ENCODE measurements at places on chromosomes 13 and 19.

DNA sequence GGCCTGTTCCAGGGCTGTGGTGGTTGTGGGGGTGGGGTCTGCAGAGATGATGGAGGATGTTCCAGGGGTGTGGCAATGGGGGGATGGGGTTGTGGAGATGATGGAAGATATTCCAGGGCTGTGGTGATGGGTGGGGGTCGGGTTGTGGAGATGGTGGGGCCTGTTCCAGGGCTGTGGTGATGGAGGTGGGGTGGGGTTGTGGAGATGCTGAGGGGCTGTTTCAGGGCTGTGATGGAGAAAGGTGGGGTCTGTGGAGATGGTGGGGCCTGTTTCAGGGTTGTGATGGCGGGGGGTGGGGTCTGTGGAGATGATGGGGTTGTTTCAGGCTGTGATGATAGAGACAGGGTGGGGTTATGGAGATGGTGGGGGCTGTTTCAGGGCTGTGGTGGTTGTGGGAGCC, 62.0 kb downstream of the TEX29 start:
- DNase-seq = no peak

GRCh38 chr13:74201530-74201929, 67.3 kb upstream of the KLF12 start:
- DNase-seq = no peak

GRCh38 chr13:44879452-44880058, 109.7 kb downstream of the NUFIP1 start:
- no peak for DNase-seq

DNA sequence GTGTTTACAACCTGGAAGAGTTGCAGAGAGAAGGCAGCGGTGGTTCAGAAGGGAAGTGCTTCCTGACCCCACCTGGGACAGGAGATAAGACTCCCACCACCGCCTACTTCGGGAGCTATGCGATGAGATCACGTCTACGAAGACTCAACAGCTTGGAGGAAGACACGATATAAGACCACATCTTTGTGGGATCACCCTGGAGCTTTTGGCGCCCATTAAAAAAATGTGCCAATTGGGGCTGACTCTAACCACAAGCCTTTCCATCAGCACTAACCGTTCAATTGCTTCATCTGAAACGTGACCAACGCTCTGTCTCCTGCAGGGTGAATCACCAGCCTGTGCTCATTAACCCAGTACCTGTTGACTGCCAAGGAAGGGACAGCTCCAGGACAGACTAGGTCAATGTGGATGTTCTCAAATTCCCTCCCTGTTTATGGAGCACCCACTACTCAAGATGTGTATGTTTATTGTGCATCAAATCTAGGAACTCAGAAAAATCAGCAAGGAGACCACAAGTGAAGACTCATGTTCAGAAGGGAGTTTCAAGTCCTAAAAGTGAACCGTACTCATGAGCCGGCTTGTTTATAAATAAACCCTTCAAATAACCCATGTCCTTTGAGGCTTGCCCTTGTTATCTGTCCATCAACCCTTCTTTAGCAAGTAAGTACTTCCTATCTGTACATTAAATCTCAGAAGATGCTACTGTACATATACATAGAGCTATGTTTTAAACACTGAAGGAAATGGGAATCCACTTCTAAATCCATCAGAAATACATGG, 67.5 kb downstream of the LATS2 start:
- no peak for DNase-seq

GRCh38 chr19:12035220-12036172, at the start of gene ZNF433:
Gene ZNF433, minus strand, starts transcription at chr19:12035679. Its CDS starts 140 bp downstream, at chr19:12035539.
- DNase-seq = peak; percentile 89

DNA sequence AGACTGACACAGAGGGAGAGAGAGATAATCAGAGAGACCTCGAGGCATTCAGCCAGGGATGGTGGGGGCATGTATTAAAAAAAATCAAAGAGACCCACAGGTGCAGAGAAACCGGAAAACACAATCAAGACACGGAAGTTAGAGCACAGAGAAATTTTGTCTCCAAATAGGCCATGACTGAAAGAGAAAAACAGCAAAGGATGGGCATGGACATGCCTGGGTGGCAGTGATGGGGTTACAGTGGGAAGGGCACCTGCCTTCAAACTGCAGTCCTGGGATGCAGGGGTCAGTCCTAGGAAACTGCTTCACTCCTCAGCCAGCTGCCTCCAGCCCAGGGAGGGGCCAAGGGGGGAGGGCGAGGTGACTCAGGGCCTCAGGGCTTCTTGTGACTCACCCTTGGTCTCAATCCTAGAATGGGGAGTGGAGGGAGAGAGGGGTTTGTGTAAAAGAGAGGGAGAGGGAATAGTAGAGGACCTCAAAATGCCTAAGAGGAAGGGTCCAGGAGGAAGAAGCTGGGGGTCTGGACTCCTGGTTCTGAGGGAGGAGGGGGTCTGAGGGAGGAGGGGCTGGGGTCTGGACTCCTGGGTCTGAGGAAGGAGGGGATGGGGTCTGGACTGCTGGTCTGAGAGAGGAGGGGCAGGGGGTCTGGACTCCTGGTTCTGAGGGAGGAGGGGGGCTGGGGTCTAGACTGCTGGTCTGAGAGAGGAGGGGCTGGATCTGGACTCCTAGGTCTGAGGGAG, 3.6 kb upstream of the KCNN4 start:
- DNase-seq = no peak
